ENCODE measurements at places on chromosomes 6 and 20.

- DNase-seq: no peak
These were observed 879.7 kb downstream of the QKI start for GRCh38 chr6:164294047-164294784.

GRCh38 chr6:89999154-89999553 lies 104.9 kb downstream of the GJA10 start:
- DNase-seq: no peak

DNA sequence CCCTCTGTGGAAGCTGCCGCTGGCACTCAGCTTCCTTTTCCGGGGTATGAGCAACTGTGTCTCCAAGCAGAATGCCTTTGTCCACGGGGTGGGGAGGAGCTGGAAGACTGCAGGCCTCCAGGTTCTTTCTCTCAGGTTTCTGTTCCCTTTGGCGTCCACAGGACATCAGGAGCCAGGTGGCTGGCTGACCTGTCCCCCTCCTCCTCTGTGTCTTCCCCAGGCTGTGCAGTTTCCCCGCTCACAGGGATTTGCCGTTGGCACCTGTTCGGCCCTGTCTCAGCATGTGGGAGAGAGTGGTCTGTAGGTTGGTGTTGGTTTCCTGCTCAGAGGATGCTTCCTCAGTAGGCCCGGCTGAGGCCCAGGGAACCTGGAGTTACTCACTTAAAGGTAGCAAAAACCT lies 43.5 kb downstream of the CDS2 start:
- DNase-seq: no peak

DNA sequence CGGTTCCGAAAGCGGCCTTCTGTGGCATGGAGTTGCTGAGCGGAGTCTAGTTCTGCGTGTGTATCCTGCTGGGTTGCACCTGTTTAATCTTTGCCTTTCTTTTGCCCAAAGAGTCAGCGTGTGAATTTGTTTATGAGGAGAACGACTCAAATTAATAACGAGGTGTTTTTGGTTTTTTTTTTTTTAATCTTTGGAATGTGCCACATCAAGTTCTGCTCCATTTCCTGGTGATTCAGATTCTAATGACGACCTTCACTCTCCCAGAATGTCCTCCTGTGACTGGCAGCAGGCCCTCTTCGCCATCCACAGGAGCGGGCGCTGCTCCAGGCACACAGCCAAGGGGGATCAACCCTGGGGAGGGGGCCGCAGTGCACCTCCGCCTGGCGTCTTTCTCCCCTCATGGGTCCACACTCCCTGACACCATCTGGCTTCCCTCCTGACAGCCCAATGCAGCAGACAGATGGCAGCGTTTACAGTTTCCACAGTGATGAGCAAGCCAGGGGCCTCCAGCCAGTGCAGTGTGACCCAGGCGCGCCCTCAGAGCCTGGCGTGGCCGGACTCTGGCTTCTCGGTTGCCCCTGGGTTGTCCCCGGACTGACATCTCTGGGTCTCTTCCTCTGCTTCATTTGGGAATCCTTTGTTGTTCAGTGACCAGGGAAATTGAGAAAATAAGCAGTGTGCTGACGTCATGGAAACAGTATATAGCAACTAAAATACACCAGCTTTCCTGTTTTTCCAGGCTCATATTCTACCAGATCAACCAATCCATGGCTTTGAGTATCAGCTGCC lies 27.5 kb upstream of the AFDN start:
- no peak for DNase-seq

GRCh38 chr6:96965492-96965891 lies 41.0 kb downstream of the KLHL32 start:
- DNase-seq: no peak

DNA sequence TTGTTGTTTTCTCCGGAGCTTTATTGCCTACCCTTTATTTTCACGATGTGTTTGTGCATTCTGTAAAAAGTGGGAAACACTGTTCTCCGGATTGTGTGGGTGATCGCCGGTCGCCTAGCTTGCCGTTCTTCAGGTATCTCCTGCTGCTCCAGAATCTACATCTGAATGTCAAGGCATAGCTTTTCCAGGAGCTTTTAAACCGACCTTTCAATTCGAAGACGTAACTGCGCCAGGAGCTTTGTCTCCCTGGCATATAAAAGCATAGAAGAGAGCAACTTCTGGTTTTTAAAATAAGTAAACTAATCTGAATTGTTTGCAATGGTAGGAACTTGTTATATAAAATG lies 96.0 kb downstream of the HFE start:
- no peak for DNase-seq

DNA sequence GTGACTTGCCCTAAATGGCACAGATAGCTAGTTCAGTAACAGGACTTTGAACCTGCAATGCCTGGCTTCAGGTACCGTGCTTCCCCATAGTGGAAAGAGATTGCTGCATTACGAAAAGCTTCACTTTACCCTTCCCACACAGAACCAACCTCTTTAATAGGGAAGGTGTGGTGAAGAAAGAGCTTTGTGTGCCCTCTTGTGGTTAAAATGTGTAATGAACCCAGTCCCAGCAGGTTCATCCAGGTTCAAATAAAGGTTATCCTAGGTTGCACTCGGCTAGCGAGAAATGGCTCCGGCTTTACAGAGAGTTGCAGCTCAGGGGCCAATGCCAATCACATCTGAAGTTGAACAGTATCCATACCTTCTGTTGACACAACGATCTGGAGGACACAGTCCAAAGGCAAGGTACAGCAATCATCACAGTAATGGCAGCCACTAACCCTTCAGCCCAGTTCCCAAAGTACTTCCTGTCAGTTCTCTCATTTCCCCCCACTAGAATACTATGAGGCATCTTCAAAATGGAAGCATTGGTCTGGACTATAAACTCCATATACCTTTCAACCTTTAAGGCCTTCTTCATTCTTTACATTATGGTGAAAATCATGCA lies 3.0 kb downstream of the DEFB115 start:
- DNase-seq: no peak

DNA sequence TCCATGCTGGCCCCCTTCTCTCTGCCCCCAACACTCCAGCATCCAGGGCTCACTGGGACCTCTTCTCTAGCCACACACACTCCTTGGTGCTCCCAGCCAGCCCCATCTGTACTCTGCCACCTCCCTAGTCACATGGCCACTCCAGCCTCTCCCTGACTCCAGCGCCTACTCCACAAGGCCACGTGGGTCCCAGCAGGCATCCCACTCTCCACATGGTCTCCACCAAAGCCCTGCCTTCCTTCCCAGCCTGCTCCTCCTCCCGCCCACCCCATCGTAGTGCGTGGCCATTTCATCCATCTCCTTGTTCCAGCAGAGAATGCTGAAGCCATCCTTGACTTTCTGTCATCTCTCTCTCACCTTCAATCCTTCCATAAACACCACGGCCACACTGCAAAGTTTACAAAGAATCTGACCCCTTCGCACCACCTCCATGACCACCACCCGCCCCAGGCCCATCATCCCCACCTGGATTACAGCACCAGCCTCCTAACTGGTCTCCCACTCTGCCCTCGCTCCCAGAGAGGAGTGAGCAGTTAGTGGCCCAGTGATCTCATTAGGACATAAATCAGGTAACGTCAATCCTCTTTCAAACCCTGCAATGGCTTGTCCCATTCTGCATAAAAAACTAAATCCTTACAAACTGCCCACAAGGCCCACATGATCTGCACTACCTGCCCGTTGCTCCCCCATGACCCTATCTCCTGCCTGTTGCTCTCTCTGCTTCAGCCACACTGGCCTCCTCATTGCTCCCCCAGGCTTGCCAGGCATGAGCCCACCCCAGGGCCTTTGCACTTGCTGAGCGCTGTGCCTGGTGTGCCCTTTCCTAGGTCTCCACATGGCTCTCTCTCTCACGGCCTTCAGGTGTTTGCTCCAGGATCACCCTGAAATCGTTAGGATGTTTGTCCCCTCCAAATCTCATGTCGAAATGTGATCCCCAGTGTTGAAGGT lies 96.2 kb downstream of the GRM4 start:
- no peak for DNase-seq

Measured in fibroblast of skin of back (primary cell).